ENCODE measurements at places on chromosomes 16 and 17. TPM values are rescaled to one million over a fixed set of nuclear protein-coding genes. Genes with fewer than 3 reads are reported as not detected.
A peak's percentile ranks its signal among the peaks of the same experiment; 100 is the strongest.

DNA sequence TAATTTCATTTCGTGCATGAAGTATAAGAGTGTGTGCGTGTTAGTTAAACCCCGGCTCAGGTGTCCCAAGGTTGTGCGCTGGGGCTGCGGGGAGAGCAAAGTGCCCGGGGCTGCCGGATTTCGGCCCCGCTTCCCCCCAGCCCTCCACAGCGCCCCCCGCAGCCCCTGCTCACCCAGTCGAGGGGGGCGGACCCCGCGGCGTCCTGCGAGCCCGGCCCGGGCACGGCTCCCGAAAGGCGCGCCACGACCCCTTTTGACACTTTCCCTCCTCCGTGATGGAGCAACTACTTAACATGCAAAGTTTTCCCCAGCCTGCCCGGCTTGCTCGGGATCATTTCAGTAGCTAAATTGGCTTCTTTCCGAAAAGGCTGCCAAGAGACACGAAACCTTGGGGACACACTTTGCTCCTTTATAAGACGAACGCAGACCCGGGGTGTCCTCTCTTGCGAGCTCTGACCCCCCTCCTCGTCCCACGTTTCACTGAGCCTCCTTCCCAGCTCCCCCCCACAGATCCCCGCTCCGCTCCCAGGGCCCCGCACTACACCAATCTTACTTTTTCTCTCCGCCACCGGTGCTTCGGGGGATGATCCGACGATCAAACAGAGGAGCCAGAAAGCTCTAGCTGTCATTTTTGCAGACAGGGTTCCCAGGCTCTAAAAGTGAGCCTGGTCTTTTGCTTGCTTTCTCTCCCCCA is 552 bp downstream of the C17orf58 start:
- no peak for DNase-seq

Gene GHDC
- 24.7 TPM for total RNA-seq

DNA sequence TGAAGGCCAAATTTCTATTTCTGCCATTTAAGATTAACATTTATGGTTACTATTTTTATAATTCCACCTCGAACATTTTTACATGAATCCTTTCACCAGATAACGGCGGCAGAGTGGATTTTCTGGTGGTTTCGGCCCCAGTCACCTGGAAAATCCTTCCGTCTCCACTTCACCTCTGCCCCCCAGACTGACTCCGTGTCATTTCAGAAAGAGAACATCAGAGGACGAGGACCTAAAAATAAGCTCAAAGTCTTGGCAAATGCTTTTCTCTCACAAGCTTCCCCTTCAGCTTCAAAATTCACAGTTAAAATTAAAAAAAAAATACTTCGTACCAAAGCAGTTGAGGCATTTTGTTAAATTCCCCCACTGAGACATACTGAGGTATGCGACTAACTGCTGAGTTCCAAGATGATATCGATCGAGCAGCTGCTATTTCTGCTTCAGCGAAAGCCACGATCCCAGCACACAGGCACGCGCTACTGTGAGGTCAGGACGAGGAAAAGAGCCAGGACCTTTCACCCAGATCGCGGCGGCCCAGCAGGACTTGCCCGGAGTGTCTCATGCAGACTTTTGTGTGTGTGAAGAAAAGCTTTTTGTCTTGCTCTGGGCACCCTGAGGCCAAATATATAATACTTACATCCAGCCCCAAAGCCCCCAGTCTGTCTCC is 36.8 kb downstream of the ASPA start:
- DNase-seq: peak; percentile 47

Gene TLCD3B
- total RNA-seq: not detected

Gene PSMB3
- total RNA-seq: 342 TPM

Gene SYT17
- total RNA-seq: 17.3 TPM

Gene HOXB3
- 1.5 TPM for total RNA-seq

Gene GLIS2
- total RNA-seq: not detected

GRCh38 chr17:27915709-27916108 is 22.5 kb upstream of the LYRM9 start:
- no peak for DNase-seq

GRCh38 chr16:74053312-74053711 is 243.3 kb upstream of the PSMD7 start:
- no peak for DNase-seq

GRCh38 chr17:76376318-76377133 is 7.9 kb upstream of the SPHK1 start:
- no peak for DNase-seq

- no peak for DNase-seq
Measured at GRCh38 chr16:85570213-85570734, 42.8 kb upstream of the GSE1 start.

GRCh38 chr16:4481526-4481925 is 5.3 kb downstream of the HMOX2 start:
- no peak for DNase-seq

Gene TERB1
- not detected for total RNA-seq

GRCh38 chr16:19707569-19708295 is 10.3 kb downstream of the KNOP1 start:
- DNase-seq: no peak

Gene FBXW10
- total RNA-seq: not detected

Gene TMEM204
- not detected for total RNA-seq

DNA sequence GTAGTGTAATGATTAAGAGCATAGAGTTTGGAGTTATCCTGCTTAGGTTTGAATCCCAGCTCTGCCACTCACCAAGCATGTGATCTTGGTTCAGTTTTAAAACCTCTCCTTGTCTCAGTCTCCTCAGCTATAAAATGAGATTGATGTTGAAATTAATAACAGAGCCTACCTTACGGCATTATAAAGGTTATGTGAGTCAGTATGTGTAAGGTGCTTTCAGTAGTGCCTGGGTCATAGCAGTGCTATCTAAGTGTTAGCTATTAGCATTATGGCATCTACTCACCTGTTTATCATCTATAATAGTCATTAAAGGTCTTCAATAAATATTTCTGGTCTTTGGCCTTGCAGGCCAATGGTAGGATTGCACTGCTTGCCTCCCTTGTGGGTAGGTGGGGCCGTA is 53.4 kb downstream of the PRKCB start:
- DNase-seq: no peak

DNA sequence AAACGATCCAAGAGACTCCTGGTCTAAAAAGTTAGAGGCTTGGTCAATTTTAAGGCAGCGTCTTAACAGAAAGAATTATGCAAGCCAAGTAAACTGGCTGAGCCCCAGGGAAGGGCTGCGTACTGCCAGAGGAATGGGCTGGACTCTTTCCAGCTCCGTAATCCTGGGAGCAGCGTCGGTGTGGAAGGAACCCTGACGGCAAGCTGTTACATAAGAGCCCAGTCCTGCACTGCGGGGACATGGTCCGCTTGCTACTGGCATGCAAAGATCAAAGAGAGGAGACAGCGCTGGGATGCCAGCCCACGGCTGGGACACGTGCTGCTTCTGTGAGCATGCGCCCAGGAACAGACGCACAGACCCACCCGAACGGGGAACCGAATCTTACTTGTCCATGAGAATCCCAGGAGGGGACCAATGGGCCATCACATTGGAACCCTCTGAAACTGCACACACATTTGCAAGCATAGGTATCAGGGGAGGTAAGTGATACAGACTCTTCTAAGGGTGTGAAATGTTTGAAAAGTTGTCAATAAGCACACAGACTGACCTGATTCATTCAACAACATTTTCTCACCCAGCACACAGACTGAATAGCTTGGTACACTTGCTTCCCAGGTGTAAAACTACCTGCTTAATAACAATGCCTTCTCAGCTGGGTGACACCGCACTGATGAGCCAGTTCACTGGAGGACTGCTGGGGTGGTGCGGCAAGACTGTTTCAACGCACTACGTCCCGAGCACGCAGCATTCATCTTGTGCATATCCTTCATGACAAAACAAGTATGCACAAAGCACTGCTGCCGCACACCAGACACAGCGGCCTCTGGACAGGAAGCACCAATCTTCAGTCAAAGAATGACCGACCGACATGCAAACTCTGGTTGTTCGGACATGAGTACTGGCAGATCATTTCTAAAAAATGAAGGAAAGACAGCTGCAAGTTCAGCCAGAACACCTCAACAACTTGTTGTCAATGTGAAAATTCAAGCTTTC is 94.9 kb downstream of the ANKRD11 start:
- no peak for DNase-seq

DNA sequence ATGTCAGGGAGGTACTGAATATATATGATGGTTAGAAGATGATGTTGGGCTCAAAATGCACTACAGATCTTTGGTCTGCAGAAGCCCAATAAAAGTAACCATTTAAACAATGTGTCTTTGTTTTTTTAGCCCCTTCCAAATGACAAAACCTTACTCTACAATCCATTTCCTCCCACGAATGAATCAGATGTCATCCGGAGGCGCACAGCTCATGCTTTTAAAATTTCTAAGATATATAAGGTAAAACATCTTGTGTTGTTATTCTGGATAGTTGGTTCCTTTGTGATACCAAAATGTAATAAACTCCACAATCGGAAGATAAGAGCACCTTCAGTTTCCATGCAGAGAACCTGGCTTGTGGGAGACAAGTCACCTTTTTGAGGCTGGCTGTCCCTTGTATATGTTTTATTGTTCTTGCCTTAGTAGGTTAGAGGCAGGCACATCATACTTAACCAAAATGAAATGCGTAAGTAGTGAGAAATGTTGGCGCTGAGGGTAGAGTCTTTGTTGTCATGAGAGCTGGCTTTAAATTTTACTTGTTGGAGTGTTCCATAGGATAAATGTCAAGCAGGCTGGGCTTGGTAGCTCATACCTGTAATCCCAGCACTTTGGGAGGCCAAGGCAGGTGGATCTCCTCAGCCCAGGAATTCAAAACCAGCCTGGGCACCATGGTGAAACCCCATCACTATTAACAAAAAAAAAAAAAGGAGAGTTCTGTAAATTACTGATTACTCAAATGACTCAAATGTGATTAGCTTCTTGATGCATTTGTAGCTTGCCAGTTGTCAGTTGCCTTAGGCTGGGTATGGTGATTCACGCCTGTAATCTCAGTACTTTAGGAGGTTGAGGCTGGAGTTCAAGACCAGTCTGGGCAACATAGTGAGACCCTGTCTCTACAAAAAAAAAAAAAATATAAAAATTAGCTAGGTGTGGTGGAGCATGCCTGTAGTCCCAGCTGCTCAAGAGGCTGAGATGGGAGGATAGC is 19.7 kb upstream of the SNTB2 start:
- peak; percentile 22 for DNase-seq

Gene GP1BA
- total RNA-seq: not detected

Gene NPIPB2
- 0.61 TPM for total RNA-seq

Gene LITAFD
- not detected for total RNA-seq

- no peak for DNase-seq
Measured at GRCh38 chr16:12195296-12195695, 218.8 kb downstream of the SNX29 start.

DNA sequence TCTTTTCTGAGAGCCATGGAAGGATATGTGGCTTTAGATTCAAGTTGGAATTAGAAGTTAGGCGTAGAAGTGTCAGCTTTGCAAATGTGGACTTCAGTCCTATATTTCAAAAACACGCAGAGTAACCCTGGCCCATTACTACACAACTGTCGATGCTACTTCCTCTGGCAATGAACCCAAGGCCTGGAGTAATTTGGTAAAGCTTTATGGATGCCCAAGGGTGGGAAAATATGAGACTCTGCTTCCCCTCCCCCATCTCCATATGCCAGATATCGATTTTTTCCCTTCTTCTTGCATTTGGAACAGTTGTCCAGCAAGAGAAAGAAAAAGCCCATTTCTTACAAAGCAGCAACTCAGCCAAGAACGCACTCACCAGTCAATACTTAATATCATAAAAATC is 2.9 kb upstream of the MAP1LC3B start:
- no peak for DNase-seq

- no peak for DNase-seq
Measured at GRCh38 chr17:58556833-58557250, 42.4 kb upstream of the MTMR4 start.

Gene CTRB2
- total RNA-seq: not detected

DNA sequence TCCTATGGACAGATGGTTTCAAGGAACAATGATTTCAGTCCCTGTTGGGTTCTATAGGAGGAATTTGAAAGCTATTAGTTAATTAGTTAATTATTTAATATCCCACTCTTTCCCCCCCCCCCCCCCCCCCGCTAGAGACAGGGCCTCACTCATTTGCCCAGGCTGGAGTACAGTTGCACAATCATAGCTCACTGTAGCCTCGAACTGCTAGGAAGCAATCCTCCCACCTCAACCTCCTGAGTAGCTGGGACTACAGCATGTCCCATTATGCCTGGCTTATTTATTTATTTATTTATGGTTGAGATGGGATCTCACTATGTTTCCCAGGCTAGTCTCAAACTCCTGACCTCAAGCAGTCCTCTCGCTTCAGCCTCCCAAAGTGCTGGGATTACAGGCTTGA is 15.0 kb upstream of the TAT start:
- DNase-seq: no peak

Gene ARL5C
- not detected for total RNA-seq

DNA sequence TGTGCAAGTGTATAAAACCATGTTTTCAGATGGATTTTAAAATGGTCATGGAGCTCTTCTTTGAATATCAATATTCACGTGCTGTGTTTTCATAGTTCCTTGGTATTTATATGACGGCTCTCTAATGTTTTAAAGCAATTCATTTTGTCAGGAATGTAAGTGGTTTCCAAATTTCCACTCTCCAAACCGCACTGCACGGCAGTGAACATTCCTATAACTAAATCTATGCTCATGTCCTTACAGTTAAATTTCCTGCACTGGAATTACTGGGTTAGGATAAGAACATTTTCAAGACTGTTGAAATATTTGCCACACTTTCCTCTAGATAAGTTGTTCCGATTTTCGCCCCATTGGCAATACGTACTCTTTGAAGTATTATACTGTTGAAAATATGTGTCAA is 398.9 kb downstream of the PMP22 start:
- DNase-seq: no peak

- DNase-seq: peak; percentile 16
Measured at GRCh38 chr16:58345574-58346354, 46.5 kb upstream of the GINS3 start.

Gene GCGR
- total RNA-seq: not detected

GRCh38 chr17:2370211-2370589 is 30.7 kb downstream of the MNT start:
- no peak for DNase-seq

- DNase-seq: no peak
Measured at GRCh38 chr17:48244814-48245213, 137.2 kb downstream of the SNX11 start.

Gene WNT3
- total RNA-seq: 0.77 TPM

- no peak for DNase-seq
Measured at GRCh38 chr17:43695970-43696865, 34.5 kb upstream of the MEOX1 start.

Gene PLLP
- total RNA-seq: 0.32 TPM

DNA sequence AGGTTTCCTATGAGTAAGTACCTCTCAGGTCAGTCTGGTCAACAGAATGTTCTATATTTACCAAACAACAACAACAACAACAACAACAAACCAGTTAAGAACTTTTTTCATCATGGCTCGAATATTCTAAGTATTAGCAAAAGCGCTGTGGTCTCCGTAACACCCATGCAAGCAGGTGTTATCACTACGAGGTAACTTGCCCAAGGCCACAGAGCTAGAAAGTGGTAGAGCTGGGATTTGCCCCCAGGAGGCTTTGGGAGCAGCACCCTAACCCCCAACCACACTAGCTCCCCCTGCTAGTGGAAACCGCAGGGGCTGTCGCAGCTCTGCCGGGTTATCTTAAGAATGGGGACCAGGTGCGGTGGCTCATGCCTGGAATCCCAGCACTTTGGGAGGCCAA is 23.9 kb upstream of the C16orf74 start:
- no peak for DNase-seq
